Inflammatory macrophage (primary cell): ENCODE measurements at places on chromosomes 11 and 22.

- no peak for DNase-seq
Measured at GRCh38 chr22:25078591-25078990, 121.1 kb upstream of the CRYBB3 start.

GRCh38 chr22:30705710-30706651 lies 11.3 kb downstream of the OSBP2 start:
- no peak for DNase-seq

GRCh38 chr22:32204856-32205722 lies at the start of gene RFPL2:
TSS of gene RFPL2 (minus strand) at chr22:32205073. CDS start at chr22:32202451, 2,622 bp downstream.
- DNase-seq = no peak

- DNase-seq = no peak
Measured at GRCh38 chr11:64687204-64687603, 35.8 kb downstream of the NRXN2 start.

GRCh38 chr11:106242718-106243415 lies 165.4 kb downstream of the AASDHPPT start:
- no peak for DNase-seq

DNA sequence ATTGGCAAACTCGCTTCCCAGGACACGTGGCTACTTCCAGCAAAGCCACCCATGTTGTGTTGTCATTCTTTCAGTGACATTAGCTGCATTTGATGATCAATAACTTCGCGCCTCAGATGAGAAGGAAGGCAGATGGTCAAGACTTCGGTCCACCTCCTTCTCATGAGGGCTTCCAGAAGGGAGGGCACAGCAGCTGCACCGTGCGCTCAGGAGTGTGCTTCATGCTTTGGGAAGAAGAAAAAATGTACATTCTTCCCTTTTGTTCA lies 25.3 kb downstream of the IGLL5 start:
- DNase-seq = no peak

DNA sequence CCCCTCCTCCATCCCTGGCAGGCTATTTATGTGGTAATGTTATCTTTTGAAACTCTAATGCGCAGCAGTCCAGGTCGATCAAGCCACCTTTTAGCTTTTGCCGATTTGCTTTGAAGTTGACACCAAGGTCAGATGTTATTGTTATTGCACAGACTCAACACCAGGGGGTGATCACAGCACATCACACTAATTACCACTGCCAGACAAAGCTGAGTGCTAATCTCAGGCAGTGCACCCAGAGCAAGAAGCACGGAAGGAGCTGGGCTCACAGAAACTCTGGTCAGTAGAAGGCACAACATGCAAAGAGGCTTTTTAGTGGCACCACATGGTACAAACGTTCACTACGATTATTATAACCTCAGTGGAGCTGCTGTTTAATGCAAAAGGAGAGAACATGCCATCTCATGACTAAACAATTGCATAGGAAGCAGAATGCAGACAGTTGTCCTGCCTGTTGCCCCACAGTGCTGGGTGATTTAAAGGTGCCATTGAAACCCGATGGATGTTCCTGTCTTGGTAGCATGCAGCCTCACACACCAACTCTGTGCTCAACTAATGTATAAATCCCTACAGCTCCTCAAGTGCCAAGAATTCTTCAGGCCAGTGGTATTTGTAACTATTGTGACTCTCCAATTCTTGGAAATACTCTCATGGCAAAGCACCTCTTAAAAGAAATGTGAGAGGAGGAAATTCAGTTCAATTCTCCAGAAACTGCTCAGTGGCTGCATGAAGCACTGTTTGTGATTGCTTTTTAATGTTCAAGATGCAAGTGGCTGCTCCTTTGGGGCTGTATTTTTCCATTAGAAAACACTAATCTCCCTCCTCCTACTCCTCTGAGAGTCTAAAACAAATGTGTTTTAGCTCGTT lies 353.9 kb upstream of the DDI1 start:
- peak; percentile 61 for DNase-seq

GRCh38 chr11:117816151-117816741 lies 8.3 kb downstream of the FXYD2 start:
- no peak for DNase-seq

DNA sequence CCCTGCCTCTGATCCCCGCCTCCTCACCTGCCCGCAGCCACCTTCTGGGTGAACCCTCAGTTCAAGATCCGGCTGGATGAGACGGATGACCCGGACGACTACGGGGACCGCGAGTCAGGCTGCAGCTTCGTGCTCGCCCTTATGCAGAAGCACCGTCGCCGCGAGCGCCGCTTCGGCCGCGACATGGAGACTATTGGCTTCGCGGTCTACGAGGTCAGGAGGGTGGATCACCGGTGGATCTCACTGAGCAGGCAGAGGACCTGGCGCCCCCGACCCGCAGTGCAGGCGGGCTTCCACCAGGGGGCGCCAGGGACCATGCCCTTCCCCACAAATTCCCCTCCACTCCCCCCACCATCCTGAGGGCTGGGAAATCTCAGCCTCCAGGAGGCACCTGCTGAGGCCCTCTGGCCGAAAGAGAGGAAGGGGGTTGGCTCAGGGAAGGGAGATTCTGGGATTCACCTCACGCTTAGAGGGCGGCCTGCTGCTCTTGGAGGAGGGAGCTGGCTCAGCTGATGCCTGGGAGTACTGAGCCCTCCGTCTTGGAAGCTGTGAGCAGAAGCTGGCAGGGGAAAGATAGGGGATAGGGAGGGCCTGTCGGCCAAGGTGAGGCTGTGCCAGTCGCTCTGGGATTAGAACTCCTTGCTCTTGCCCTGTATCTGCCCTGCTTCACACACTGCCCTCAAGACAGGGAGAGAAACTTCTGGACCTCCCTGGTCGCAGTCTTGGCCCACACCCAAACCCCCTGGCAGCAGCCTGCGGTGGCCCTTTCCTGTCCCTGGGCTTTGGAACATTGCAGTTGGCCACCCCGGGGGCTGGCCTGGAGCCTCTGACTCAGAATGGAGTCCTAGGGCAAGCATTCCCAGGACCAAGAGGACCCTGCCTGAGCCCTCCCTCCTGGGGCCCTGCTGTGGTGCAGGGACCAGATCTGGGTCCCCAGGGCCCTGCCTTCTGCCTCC lies 23.2 kb downstream of the CAPN1 start:
- peak; percentile 22 for DNase-seq

GRCh38 chr22:29917052-29917902 lies 34.3 kb downstream of the MTMR3 start:
- DNase-seq = no peak

DNA sequence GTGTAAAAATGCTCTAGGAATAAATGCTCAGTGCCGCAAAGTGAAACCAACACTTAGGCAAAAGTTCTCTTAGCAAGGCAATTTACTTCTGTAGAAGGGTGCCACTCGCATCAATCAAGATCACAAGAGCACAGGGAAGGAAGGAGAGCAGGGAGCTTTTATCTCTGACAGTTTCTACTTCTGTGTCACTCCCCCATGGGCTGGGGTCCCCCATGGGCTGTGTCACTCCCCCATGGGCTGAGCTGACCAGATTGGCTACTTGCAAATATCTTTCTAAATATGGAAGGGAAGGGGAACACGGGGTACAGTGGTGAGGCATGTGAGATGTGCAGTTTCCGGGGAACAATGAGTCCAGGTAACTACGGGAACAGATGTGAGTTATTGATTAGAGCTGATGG lies 397 bp downstream of the OR52N2 start:
- DNase-seq = peak; percentile 2

DNA sequence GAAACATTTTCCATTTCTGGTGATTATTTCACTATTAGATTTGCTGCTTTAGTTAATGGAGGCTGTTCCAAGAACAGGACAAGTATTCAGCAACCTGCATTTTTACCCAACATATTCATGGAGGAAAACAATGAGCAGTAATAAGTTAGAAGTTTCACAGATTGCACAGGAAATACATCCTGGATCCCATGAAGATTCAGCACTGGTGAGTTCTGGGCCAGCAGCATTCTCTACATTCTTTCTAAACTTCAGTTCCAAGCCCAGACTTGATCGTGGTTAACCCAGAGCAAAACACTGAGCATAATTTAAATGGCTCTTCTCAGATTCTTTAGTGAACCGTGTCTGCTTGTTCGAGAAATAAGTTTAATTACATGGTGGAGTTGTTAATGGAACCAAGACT lies 3.8 kb downstream of the FJX1 start:
- no peak for DNase-seq

GRCh38 chr11:116946414-116946813 lies 109.0 kb upstream of the APOA1 start:
- no peak for DNase-seq

- DNase-seq = no peak
Measured at GRCh38 chr11:76667271-76667818, 3.2 kb downstream of the LRRC32 start.

DNA sequence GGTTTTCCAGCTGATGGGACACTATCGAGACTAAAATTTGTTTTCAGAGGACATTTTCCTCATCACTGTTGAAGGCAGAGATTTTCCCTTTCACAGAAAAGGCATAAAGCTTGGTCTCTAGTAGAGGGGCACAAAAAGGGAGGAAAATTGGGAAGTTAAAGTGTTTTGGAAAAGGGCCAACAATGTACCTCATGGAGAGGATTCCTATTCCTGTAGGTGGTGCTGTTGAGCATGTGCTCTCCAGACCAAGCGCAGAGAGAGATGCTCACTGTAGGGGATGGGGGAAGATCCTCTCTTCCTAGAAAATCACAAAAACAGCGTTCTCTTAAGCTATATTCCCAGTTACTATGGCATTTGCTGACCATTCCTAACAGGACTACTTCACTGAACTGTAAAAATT lies 44.9 kb downstream of the OR4C46 start:
- no peak for DNase-seq

- no peak for DNase-seq
Measured at GRCh38 chr11:25119416-25119815, 622.6 kb downstream of the LUZP2 start.

GRCh38 chr11:60482361-60482760 lies 10.2 kb upstream of the MS4A12 start:
- DNase-seq = peak; percentile 64

DNA sequence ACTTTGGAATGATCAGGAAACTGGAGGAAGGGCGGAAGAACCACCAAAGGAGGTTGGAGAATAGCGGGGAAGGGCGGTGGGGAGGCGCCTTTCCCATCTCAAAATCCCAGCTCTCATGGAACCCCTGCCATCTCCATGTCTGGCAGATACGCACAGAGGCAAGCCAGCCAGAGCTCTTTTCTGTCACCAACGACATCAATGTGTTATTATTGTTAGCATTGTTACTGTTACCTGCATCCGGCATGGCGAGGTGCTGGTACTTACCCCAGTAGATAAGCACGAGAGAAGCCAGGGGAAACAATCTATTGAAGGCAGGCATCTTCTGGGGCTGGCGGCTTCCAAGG lies 969 bp downstream of the SCN3B start:
- DNase-seq = no peak
